ENCODE measurements at places on chromosomes 12 and 14.

- no peak for DNase-seq
Observed at GRCh38 chr14:61876362-61877034, 114.3 kb downstream of the SNAPC1 start.

GRCh38 chr14:99853206-99853605 lies 60.0 kb downstream of the EML1 start:
- no peak for DNase-seq

- no peak for DNase-seq
Observed at GRCh38 chr14:68229423-68230100, 410.0 kb downstream of the RAD51B start.

DNA sequence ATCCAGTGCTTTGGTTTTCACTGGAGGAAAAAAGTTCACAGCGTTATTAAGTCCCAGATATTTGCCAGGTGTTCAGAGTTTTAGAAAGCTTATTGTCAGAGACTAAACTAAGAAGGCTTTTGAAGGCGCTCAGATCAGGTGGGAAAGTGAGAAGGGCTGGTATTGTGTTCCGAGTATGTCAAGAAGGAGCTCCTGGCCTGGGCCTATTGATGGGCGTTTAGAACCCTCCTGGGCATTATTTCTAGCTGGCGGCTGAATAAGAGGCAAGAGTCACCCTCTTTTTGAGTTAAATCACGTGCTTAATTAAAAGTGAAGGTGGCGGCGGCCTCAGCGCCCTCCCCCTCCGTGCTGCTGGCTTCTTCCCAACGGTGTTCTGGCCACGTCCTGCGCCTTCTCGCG lies 20.9 kb upstream of the GNS start:
- no peak for DNase-seq

DNA sequence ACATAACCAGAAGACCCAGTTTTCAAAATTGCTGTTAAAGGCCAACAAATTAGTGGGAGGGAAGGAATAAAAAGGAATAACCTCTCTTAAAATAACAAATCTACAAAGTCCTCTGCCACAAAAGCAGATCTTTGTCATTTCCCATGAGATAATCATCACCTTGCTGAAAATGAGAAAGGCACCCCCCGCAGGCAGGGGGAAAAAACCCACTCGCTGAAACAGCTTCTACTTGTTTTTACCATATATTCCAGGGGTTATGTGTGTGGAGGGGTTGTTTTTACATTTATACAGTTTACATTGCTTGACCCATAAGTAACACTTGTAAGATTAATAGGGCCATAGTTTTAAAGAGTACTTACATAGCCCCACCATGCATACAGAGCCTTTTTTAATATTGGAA lies 131.0 kb downstream of the PRICKLE1 start:
- DNase-seq: no peak

GRCh38 chr12:79262938-79263337 lies 398.4 kb downstream of the SYT1 start:
- DNase-seq: no peak

DNA sequence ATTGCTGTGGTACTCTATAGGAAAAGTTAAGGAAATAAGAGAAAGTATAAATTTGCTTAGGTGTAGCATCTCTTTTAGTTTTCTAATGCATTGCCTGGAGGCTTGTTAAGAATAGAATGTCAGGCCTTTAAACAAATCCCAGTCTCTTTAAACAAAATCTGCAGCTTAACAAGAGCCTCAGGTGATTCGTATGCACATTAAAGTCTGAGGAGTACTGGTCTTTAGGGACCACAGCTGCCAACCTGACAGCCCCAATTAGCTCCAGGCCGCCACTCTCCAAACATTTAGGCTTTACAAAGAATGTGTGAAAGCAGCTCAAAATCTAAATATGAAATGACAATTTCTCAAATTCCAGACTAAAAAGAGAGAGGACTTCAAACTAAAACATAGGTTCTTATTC lies 35.7 kb downstream of the PAWR start:
- no peak for DNase-seq

GRCh38 chr12:76247026-76247646 lies 101.1 kb downstream of the BBS10 start:
- DNase-seq: no peak

GRCh38 chr14:89773151-89773550 lies 181.4 kb downstream of the EFCAB11 start:
- DNase-seq: no peak

DNA sequence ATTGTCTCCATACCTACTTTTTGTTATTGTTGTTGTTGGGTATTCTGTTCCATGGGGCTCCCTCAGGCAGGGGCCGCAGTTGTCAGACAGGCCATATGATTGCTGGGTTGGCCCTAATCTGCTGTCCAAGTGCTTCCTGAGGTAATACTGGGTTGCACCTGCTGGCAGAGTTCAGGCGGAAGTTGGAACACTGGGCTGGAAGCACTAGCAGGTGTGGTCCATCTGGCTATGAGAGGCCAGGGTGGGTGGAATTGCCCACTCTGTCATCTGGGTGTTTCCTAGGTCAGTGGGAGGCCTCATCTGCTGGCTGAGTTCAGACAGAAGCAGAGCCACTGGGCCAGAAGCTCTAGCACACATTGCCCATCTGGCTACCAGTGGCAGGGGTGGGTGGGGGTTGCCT lies 81.3 kb upstream of the NID2 start:
- DNase-seq: no peak

DNA sequence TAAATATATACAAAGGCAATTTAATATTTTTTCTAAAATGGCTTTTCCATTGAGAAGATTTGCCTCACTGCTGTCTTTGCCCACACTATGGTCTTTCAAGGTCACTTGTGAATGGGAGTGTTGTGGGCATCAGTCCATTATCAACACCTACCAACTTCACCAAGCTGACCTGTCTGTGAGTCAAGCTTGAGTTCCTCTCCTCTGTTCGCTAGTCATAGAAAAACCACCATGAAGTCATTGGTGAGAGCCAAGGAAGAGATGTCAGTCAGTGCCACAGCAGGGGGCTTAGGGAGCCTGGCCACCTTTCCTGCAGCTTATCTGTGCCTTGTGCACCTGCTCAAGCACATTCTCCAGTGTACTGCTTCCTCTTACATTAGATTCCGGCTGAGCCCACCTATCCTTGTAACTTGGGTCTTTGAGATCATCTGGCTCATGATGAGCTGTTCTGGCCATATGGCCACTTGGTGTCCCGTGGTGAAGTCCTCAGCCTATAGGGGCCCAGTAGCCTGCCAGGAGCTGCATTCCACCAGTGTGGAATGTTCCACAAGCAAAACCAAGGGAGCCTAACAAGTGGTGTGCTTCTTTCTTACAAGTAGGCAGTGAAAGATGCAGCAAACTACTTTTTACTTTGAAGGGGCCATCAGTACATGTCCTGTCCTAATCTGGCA lies 80.8 kb upstream of the C12orf71 start:
- DNase-seq: no peak

GRCh38 chr14:67018720-67019119 lies 170.5 kb upstream of the GARIN2 start:
- DNase-seq: no peak

GRCh38 chr14:95258754-95259593 lies 60.7 kb downstream of the CLMN start:
- no peak for DNase-seq

DNA sequence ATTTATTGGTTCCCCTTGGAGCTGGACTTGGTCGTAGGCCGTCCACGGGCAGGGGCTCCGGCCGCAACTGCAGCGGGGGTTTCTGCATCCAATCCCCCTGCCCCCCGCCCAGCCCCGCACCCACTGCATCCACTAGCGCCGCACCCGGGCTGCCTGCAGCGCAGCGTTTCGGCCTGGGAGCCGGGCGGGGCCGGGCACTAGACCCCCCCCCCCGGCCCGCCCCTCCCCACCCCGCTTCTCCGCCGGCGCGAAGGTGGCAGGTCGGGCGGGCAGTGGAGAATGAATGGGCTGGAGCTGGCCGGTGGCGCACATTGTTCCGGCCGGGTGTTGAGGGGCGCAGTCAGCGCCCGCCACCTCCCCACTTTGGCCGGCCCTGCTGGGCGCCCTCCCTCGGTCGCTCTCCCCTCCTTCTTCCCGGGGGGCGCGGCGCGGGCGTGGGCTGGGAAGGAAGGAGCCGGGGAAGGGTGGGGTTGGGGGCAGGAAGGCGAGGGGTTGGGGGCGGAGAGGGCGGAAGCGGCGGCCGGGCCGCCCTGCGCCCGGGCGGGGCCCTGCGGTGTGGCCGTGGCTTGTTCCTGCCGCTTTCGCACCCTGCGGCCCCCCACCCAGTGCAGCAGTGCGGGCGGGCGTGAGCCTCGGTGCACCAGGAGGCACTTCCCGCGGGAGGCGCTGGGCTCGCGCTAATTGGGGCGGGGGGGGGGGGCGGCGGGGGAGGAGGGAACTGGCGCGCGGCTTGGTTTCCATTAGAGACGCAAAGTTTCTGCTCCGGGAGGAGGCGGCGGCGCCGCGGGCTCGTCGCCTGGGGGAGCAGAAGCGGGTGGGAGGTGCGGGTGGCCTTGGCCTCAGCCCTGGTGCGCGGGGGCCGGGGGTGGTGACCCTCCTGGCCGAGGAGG lies 841 bp downstream of the CALM1 start:
- peak; percentile 58 for DNase-seq

DNA sequence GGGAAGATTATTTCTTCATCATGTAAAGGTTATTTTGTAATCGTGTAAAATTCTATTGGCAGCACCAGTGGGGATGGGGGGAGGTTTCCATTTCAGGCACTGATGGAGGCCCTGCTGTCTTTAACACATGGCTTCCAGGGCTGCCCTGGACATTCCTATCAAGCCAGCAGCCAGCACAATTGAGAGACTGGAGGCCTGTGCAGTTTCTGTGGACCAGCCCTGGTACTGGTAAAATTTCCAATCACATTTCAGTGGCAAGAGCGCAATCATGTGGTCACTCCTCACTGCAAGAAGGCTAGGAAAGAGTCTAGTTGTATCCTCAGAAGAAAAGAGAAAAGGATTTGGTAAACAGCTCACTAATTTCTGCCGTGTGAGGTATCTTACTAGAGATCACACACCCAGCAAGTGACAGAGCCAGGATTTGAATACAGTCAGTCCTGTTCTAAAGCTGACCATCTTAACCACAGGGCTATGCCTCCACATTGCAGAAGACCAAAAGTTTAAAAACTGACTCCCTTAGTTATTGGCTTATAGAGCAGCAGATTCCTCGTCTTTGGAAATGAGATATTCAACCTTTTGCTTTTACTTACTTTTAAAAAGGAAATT lies 179.4 kb upstream of the ARHGAP5 start:
- DNase-seq: no peak

DNA sequence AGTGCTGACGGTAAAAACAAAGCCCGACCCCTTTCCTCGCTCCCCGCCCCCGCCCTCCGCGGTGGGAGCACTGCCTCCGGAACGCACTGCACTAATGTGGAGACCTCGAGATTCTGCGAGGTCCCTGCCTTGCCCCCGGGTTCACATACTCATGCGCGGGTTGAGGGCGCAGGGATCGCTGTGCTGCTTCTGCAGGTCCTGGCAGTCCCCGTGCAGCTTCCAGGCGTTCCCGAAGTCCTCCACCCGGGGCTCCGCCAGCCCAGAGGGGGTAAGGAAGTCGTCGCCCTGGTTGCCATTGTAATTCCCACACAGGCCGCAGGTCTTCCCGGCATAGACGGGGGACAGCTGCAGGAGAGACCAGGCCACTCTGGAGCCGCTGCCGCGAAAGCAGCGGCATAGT lies 66.8 kb downstream of the VWF start:
- no peak for DNase-seq

DNA sequence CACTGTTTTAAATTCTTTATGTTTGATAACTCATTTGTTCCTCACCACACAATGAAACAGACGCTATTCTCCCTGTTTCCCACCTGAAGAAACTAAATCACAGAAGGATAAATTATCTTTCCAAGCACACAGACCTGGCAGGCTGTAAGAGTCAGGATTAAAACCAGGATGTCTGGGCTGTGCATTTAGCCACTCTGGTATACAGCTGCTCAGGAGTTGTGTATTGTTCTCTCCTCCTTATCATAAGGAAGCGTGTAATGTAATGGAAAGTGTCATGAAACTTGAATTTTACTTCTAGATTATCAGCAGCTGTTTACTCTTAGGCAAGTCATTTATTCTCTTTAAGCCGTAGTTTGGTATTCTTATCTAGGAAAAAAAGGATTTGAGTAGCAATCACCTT lies 154.8 kb upstream of the LRIG3 start:
- no peak for DNase-seq

DNA sequence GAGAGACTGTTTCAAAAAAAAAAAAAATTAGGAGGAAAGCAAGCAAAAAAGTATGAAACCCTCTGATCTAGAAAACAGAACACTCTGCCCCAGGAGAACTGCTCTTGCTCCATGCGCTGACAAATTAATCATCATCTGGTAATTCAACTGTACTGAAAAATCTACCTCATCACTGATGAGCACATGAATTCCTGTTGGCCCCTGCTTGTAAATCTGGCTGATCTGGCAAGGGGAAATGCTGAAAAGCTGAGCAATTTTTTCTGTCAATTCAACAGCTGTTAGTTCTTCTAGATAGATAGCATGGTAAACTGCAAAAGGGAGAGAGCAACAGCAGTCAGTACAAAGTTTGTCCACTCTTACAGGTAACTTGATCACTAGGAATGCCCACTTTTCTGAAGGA lies 15.2 kb upstream of the CSRNP2 start:
- no peak for DNase-seq

DNA sequence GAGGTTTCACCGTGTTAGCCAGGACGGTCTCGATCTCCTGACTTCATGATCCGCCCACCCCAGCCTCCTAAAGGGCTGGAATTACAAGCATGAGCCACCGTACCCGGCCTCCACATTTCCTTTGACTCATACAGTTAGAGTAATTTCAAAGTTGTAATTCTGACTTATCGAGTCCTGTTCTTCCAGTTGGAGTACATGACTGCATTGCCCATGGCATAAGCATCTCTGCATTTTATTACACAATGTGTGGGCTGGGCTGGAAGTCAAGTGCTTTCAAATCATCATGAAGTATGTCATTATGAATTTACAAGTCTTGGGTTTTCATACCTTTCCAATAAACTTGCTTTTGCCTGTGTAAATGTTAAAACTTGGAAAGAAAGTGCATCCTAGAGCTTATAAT lies 1295.7 kb upstream of the FLRT2 start:
- no peak for DNase-seq
